H1 (cell line): ENCODE measurements at places on chromosomes 4 and X.

GRCh38 chr4:3128058-3128457 is 53.6 kb downstream of the HTT start:
- H3K4me3 ChIP-seq = no peak overlapping the region
- no peak overlapping the region for H3K27ac ChIP-seq
- no peak for DNase-seq
- peaks cover 45% of the 10 kb centered on the region for H3K36me3 ChIP-seq
- H3K4me1 ChIP-seq = no peaks in the 10 kb centered on the region

DNA sequence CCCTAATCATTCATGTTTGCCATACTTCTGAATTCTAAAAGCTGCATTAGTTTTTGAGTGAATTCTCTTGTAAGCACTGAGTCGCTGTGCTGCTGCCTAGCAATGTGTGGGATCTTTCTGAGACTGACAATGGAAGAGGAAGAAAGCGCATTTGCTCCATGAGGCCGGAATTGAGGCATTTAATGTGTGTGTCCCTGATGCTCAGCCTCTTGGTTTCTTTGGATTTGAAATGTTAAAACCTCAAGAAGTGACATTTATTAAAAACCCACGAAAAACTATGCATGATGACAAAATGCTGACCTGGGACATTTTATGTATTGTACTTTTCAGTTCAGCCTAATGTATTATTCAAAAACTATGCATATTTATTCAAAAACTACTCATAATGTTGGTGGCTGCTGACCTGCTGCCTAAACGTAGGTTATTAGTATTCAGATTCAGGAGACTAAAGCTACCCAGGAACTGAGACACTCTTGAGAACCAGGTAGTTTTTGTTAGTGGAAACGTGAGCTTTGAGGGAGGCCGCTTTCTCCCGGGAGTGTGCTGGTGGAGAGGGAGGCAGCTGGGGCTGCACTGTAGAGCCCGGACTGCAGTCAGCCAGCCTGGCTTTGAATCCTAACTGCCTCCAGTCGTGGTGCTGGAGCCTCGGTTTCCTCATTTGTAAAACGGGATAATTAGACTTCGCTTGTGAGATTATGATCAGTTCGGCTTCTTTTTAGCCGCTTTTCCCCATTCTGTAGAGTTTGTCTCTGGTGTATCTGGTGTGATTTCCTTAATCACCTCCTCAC is 11.3 kb downstream of the RGS12 start:
- H3K36me3 ChIP-seq = no peaks in the 10 kb centered on the region
- no peaks in the 10 kb centered on the region for H3K27me3 ChIP-seq
- no peak for DNase-seq
- H3K4me1 ChIP-seq = peaks cover 18% of the 10 kb centered on the region; the same call in 1 of the 2 replicates
- H3K4me3 ChIP-seq = no peak overlapping the region

DNA sequence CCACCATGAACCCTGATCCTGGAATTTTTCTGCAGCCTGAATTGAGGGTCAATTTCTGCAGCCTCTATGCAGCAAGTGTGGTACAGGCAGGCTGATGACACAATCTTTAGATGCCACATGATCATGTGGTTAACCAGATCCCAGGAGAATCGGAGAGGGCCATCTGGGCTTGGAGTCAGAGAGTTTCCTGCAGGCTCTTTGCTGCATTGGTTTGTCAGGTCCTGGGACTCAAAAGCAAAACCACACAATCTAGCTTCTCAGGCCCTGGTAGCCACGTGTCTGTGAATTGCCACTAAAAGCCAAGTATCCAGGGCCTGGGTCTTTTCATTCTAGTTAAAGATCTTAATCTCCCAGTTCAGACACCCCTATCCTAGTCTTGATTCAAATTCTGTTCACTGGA is 464.5 kb downstream of the BCOR start:
- H3K4me3 ChIP-seq = no peak overlapping the region
- no peaks in the 10 kb centered on the region for H3K27me3 ChIP-seq
- DNase-seq = no peak
- no peaks in the 10 kb centered on the region for H3K36me3 ChIP-seq
- no peak overlapping the region for H3K27ac ChIP-seq
- no peaks in the 10 kb centered on the region for H3K4me1 ChIP-seq

DNA sequence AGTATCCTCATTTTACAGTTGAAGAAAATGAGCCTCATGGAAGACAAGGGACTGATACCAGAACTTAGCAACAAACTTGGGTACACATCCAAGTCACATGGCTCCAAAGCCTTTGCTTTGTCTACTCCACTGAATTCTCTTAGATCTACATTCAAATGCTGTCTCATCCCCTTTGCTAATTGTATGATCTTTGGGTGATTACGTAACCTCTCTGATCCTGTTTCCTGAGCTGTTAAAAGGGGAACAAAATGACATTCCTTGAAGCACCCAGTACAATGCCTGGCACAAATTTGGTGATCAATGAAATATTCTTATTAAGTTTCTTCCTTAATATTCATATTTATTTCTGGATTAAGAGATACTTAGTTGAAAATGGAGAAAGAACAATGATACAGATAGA is 5.9 kb upstream of the HPGD start:
- DNase-seq = no peak
- no peaks in the 10 kb centered on the region for H3K36me3 ChIP-seq
- H3K27ac ChIP-seq = no peak overlapping the region
- H3K4me1 ChIP-seq = no peaks in the 10 kb centered on the region; the same call in 1 of the 2 replicates
- H3K27me3 ChIP-seq = peaks cover 2% of the 10 kb centered on the region; the same call in 1 of the 2 replicates

- H3K27ac ChIP-seq = no peak overlapping the region
- peak overlapping the region; percentile 49 for H3K4me3 ChIP-seq
- no peak for DNase-seq
- peaks cover 8% of the 10 kb centered on the region; the same call in 1 of the 2 replicates for H3K27me3 ChIP-seq
- H3K36me3 ChIP-seq = no peaks in the 10 kb centered on the region
These were observed 632 bp downstream of the PLP2 start for GRCh38 chrX:49172280-49172780.

DNA sequence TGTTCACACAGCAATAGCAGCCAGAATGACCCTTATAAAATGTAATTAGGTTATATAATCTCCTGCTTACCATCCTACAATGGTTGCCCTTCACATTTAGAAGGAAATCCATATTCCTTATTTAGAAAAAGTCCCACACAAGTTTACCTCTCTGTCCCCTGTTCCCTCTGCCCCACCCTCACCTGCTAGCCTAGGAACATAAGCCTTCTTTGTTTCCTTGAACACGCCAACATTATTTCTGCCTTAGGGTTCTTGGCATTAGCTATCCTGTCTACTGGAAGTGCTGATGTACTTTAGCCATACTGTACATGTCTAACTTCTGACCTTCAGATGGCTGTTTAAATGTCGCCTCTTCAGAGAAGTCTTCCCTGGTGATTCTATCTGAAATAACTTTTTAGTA is 28.4 kb upstream of the USP53 start:
- H3K27ac ChIP-seq = no peak overlapping the region
- DNase-seq = no peak
- H3K36me3 ChIP-seq = no peaks in the 10 kb centered on the region
- H3K4me3 ChIP-seq = no peak overlapping the region
- H3K27me3 ChIP-seq = no peaks in the 10 kb centered on the region

GRCh38 chr4:156248917-156249316 is 295.3 kb upstream of the CTSO start:
- H3K4me1 ChIP-seq = no peaks in the 10 kb centered on the region
- DNase-seq = no peak
- H3K36me3 ChIP-seq = no peaks in the 10 kb centered on the region
- no peak overlapping the region for H3K4me3 ChIP-seq

- H3K27ac ChIP-seq = no peak overlapping the region
- no peaks in the 10 kb centered on the region for H3K27me3 ChIP-seq
- H3K4me3 ChIP-seq = no peak overlapping the region
- DNase-seq = no peak
- no peaks in the 10 kb centered on the region for H3K4me1 ChIP-seq
These were observed 46.9 kb upstream of the SLC25A4 start for GRCh38 chr4:185096032-185096653.
